ENCODE measurements at places on chromosomes 2 and 18.

DNA sequence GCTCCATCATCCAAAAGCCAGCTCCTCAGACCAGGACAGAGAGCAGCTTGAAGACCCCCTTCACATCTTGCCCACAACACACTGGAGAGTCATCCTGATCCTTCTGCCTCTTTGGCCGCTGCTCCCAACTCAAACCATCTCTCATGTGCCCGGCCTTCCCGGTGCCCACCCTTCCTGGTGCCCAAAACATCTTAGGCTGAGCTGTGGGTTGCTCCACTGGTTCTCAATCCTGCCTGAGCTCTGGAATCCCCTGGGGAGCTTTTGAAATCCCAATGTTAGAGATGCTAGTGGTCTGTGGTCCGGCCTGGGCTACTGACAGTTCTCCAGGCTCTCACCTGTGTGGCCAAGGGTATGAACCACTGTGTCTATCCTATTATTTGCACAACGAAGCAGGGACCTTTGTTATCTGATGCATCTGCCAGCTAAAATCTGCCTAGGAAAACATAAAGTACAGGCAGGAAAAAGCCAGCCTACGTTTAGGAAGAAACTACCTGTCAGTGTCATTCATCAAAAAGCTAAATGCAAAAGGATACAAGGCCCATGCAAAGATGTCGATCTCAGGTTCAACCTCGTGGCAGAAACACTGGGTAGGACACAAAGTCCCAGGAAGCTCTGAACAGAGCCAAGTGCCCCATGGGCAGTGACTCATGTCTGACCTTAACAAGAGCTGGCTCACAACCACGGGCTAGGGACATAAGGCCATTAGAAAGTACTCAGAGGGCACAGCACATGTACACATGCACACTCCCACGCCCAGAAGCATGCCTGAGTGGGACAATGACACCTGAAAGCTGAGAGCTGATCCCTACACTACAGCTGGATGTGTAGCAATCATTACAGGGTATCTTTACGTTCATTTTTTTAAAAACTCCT lies 30.8 kb downstream of the TBC1D8 start:
- no peak for DNase-seq

- DNase-seq, result no peak
Measured at GRCh38 chr2:235713189-235713588, 219.3 kb downstream of the AGAP1 start.

DNA sequence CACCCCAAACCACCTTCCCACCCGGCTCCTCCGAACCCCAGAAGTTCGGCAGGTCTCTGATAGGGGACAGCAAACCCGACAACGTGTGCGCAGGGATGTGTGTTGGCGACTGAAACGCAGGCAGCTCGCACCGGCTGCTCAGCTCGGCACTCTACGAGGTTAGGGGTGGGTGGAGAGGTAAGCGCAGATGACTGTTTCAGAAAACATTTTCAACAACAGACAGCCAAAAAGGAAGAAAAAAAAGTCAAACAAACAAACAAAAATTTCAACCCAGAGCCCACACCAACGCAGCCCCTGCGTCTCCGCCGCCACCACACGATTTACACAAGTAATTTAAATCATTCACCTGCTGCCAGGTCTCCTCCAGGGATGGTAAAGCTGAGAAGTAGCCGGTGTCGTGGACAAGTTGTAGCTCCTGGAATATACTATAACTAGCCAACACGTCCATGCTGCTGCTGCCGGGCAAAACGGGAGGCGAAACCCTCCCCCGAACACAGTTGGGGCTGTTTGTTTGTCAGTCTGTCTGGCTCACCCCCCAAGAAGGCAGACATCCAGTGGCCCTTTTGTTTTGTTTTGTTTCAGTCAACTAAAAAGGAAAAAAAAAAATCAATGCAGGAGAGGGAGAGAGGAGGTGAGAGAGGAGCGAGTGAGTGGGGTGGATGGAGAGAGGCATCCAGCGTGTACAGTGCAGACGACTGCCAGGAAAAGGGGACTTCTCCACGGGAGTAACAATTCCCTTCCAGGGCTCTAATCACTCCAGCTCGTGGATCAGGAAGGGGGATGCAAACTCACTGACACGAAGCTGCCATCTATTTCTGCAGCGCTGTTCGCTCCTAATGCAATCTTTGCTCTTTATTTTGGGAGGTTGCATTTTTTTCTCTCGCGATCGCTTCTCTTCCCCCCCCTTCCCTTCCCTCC lies at the start of gene KLF7:
TSS of gene KLF7 (minus strand) at position 828 of the 918 bp plus-strand sequence. CDS start at position 448, 380 bp downstream.
- no peak for DNase-seq

GRCh38 chr2:190210471-190210870 lies 109.2 kb downstream of the HIBCH start:
- DNase-seq, result no peak

DNA sequence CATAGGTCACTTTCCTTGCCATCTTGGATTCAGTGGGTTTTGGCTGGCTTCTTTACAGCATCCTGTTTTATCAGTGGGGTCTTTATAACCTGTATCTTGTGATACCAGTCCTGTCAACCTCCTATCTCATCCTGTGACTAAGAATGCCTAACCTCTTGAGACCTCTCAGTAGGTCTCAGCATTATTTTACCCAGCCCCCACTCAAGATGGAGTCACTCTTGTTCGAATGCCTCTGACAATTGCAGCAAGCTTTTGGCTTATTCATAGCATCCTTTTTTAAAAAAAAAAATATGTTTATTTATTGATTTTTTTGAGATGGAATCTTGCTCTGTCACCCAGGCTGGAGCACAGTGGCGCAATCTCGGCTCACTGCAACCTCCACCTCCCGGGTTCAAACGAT lies 24.7 kb upstream of the IGFBP2 start:
- DNase-seq, result no peak

GRCh38 chr2:184577743-184578142 lies 20.6 kb upstream of the ZNF804A start:
- no peak for DNase-seq

- DNase-seq, result no peak
Measured at GRCh38 chr2:176085861-176086771, 2.4 kb upstream of the EVX2 start.

- no peak for DNase-seq
Measured at GRCh38 chr2:188306271-188306670, 14.6 kb downstream of the GULP1 start.
